ENCODE measurements at places on chromosomes 12 and 14. TPM values are rescaled to one million over a fixed set of nuclear protein-coding genes. Genes with fewer than 3 reads are reported as not detected.

- DNase-seq, result peak; percentile 39
Measured at GRCh38 chr12:11771356-11771755, 121.9 kb downstream of the ETV6 start.

DNA sequence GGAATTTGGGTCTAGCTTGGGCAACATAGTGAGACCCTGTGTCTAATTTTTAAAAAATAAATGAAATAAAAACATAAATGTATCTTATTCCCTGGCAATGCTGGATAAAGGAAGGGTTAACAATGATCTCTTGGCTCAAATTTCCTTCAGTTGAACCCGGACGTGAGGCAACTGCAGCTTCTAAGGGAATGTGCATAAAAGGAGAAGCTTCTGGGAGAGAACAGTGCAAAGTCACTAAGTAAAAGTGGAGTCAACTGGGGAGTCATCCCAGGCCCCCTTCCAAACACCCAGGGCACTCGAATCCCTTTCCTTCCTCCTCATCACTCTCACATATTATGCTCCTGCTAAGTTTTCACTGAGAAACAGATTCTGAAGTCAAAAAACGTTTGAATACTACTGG, 147.3 kb downstream of the PPM1H start:
- peak; percentile 35 for DNase-seq

- no peak for DNase-seq
Measured at GRCh38 chr14:100256339-100256895, 17.5 kb downstream of the YY1 start.

Gene AQP6
- 0.05 TPM for total RNA-seq

- no peak for DNase-seq
Measured at GRCh38 chr14:21505012-21505553, 6.1 kb downstream of the METTL3 start.

DNA sequence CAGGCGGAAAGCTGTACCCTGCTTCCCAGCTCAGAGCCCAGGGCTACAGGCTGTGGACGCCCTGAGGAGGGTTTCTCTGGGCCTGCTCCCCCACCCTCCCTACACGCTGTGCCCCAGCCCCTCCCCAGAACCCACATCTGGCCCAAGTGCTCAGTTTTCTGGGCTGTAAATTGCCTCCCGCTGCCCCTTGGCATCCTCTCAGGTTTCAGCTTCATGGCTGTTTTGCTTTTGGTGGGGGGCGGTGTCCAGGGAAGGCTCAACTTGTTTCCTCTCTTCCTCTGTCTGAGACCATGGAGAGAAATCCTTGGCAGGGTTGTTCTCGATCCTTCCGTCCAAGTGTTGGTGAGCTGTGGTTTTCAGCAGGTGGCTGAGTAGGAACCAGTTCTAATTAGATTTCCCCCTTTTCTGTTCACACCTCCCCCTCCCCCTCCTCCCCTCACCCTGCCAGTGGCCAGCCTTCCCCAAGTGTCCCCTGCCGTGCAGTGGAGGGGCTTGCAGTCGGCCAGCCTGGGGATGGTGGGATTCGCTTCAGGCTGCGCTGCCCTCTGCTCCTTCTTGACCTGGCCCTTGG, 61.8 kb downstream of the TSPAN9 start:
- DNase-seq, result no peak

Gene ARHGDIB
- 168 TPM for total RNA-seq

DNA sequence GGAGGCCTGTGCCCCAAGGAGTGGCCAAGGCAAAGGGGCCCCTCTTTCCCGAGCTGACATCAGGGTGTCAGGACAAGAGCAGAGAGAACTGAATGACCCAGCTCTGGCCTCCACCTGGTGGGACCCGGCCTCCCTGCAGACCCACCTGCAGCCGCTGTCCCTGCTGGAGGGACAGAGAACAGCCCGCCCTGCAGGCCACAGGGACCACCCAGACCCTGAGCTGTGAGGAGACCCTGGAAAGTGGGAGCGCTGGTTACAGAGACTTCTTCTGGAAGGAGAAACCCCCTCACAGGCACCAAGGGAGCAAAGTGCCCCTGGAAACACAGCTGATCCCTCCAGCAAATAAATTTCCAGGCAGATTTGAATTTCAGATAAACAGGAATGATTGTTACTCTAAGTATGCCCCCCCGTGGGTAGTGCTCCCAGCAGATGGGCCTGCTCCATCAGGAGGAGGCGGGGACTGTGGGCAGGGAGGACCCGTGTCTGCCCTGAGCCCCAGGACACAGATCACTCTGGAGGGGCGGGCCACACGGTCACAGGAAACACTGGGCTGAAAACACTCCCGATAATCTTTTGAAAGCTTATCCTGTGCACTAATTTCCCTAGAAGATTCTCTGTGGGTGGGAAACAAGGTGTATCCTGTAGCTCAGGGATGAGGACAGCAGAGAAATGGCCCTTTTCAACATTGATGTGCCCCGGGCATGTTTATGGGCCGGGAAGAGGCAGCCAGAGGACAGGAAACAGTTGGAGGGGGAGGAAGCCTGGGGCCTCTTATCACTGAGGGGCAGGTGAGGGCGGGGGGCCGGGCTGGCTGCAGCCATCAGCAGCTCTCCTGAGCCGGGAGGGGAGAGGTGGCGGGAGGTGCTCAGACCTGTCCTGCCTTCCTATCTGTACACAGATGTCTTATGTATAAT, 276.0 kb downstream of the ADGRD1 start:
- DNase-seq, result peak; percentile 78

- no peak for DNase-seq
Measured at GRCh38 chr12:108525681-108526080, 10.6 kb downstream of the FICD start.

Gene AICDA
- not detected for total RNA-seq

Gene KRT77
- not detected for total RNA-seq

- peak; percentile 60 for DNase-seq
Measured at GRCh38 chr12:79934281-79935020, 446 bp downstream of the PPP1R12A start.

DNA sequence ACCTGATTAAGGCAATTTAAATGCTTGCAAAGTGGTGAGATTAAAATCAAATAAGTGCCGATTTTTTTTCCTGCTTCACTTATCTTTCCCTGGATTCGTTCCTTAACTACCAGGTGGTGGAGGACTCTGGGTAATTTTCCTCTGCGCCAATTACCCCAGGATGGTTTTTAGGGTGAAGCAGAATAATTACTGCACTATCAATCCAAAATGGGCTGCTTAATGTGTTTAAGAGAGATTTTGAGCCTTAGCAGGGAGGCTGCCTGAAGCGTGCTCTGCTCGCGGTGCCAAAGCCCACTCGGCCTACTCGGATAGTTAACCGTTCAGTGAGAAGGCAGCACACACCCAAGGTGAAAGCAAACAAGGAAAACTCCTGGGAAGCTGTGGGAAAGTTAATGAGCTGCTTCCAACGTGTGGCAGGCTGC, 274.9 kb upstream of the LMO3 start:
- no peak for DNase-seq

DNA sequence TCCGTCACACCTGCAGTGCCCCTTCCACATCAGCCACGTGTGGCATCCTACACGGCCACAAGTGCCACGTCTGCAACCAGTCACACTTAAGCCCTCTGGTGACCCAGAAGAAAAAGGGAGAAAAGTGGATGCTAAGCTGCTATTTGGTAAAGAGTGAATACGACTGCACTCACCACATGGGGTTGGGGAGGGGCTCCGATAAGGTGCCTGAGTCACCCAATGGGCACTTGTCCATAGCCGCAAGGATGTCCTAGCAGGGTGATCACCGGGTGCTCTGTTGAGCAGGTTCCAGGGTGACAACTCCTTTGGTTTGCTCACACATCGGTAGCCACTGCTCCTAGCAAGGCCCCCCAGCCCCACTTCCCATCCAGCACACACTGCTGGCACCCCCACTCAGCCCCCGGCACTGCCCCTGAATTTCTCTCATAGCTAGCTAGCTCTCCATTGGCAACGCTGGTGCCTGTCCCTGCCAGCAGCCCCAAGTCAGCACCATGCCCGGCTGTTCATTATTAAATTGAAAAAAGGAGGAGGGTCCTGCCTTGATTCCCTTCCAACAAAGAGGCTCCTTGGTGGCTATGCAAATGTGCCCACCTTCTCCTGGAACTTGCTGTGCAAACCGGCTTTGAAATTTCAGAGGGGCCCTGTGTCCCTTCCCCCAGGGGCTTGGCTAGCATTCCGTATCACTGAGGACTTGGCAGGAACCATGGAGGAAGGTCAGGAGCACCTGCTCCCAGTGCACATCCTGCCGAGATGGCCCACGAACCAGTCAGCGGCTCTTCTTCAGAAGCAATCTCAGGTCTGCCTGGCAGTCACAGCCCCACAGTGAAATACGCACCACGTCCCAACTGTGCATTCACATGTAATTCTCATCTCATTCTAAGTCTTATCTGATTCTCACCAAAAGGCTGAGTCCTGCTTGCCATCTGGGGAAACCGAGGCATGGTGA, 227.7 kb upstream of the DIO3 start:
- DNase-seq, result no peak

- no peak for DNase-seq
Measured at GRCh38 chr12:88720785-88721650, 140.7 kb upstream of the KITLG start.

DNA sequence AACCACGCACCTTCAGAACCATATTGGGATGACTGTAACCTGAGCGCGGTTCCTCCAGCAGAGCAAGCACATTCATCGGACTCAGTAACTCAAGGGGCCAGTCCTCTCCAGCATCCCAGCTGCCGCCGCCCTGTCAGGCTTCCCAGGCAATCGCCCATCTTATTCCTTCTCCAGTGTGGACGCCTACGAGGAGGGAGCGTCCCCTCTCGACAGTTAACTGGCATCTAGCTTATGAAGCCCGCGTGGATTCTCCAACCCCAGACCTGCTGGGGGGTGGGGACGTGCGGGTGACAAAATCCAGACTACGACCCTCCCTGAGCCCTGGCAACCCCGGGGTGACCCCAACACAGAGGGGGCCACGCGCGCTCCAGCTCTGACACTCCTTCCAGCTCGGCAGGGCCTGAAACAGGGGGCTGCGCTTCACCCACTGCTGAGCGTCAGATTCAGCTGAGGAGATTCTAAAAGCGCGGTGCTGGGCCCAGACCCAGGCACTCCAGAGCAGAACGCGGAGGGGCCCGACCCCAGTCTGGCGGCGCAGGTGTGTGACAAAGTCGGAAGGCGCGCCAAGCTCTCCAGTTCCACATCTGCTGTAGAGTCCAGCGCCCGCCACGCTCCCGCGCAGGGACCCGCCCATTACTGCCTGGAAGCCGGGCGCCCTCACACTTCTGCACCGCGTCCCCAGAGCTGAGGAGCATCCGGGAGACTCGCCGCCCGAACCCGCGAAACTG, 43.9 kb upstream of the ESR2 start:
- DNase-seq, result peak; percentile 74

DNA sequence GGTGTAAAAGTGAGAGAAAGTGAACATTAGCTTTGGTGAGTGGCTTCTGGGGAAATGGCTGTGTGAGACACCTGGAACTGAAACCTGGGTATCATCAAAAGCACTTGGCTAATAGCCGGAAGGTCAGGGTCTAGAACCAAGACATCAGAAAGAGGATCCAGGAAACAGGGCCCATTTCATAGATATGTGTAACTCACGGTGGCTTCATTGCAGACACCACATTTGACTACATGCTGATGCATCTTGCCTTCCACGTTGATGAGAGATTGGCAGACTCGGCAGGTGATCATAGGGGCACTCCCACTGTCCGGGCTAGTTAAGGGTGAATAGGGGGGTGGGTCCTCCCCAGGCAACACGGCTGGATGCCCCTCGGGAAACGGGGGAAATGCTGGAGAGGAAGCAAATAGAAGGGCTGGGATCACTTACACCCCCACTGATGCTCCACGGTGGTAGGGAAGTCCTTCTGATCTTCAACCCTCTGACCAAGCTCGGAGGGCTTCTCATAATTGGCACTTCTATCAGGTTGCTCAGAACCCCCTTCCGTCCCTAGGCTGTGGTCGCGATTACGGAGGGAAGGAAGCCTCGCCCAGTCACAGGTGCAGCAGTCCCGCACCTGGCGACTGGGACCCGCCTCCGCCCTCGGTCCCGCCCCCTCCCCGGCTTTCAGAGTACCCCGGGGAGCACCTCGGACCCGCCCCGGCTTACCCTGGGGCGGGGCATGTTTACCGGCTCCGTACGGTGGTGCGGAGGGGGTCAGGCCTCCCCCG, 593 bp downstream of the PIP4P1 start:
- peak; percentile 22 for DNase-seq

GRCh38 chr14:31252865-31253264, 45.3 kb upstream of the HECTD1 start:
- DNase-seq, result no peak

Gene TCP11L2
- total RNA-seq, result 49.0 TPM

DNA sequence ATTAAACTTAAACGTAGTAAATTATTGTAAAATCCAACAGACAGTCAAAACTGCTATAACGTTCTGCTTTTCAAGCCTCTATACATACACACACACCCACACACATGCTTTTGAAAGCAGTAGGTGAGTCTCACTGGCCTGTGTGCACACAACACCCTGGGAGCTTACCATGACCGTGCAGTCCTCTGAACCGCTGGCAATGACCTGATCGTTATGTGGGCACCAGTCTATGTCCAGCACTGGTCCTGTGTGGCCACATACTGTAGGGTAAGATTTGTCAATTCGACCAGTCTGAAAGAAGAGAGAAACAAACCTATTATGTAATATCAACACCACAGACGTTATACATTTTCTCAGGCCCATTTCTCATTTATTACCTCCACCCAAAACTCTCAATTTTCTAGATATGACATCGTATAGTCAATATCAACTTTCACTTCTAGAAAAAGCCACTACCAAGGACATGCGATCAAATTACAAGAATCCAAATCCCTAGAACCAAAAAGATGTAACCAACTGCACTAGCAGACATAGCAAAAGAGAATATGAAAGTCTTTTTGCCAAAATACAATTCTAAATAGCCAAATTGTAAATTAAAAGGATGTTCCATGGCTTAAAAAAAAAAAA, 44.5 kb upstream of the SELPLG start:
- no peak for DNase-seq

DNA sequence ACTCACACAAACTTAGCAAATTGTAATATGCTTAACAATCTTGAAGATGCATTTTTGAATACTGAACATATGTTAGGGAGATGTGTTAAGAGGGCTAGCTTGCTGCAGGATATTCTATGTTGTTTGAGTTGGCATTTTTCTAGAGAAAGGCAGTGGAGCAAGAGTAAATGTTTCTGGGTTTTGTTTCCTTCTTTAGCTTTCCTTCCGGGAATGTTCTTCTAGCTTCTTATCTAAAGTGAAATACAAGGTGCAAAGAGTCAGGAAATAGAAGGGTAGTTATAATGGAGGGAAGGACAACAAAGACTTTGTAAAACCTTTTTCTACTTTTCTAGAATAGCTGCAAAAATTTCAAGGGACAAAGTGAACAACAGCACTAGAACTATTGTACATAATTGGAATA, 77.6 kb upstream of the KCNH3 start:
- DNase-seq, result no peak

- no peak for DNase-seq
Measured at GRCh38 chr12:27524494-27524835, 459 bp downstream of the PPFIBP1 start.

Gene PDE3A
- total RNA-seq, result 3.1 TPM

Gene ZNF740
- 14.5 TPM for total RNA-seq

All from dermis blood vessel endothelial cell (primary cell).